HL-60 (cell line): ENCODE measurements at places on chromosomes 11 and 22.

GRCh38 chr22:19607192-19608002 is 83.2 kb upstream of the CLDN5 start:
- no peak for DNase-seq

DNA sequence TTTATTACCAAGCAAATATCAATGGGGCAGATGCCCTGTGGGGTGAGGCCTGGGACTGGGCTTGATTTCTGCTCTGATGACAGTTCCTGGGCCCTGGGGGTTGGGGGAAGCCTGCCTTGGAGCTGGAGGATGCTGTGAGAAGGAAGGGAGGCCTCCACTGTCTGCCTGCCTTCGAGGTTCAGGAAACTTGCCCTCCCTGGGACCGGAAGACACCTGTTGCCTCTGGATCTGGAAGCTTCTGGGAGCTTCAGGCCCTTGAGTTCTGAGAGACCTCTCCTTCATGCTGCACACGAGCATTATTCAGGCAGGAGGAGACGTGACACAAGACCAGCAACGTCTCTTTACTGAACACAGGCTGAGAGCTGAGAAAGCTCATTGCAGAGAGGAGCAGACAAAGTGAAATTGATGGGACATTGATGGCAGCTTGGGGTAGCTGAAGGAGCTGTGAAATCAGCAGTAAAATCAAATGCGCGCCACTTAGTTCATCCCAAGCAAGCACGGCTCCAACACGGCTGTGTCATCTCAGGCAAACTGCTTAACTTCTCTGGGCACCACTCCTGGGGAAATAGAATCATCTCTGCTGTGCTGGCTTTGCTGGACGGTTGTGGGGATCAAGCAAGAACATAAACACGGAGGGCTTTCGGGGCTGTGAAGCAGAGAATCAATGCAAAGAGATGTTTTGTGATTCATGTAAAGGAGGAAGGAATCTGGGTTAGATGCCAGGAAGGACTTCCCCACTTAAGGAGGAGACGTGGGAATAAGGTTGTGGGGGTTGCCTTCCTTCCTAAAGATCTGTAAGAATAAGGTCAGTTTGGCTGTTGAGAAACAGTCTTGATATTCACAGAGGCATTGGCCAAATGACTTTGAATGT is 64.5 kb downstream of the TP53I11 start:
- no peak for DNase-seq

GRCh38 chr11:60282286-60282685 is 1.8 kb downstream of the MS4A4A start:
- no peak for DNase-seq

DNA sequence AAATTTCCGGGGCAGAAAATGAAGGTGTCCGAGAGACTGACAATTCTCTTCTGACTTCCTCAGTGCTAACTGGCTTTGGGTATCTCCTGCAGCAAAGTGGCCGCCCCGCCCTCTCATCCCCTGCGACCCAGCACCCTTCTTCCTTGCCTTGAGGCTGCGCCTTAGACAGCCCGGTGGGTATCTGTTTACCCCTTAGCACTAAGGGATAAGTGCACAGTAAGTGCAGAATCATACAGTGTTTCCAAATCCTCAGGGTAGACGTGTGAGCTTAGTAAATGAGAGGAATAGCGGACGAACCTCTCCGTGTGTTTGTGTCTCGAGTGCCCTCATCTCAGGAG is 368 bp upstream of the CHORDC1 start:
- DNase-seq, result no peak

DNA sequence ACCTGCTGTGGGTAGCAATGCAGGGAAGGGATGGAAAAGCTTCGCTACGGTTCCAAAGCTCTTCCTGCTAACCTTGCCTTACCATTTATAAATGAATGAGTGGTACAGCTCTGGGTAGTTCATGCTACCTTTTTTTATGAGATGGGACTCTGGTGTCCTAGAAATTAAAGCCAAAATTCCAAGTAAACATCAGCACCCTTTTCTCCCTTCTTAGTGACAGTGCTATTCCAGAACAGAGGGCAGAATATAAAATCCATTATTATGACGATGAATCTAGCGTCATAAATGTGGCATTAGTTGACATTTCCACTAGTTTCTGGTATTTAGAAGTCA is 447 bp upstream of the SVIP start:
- no peak for DNase-seq

DNA sequence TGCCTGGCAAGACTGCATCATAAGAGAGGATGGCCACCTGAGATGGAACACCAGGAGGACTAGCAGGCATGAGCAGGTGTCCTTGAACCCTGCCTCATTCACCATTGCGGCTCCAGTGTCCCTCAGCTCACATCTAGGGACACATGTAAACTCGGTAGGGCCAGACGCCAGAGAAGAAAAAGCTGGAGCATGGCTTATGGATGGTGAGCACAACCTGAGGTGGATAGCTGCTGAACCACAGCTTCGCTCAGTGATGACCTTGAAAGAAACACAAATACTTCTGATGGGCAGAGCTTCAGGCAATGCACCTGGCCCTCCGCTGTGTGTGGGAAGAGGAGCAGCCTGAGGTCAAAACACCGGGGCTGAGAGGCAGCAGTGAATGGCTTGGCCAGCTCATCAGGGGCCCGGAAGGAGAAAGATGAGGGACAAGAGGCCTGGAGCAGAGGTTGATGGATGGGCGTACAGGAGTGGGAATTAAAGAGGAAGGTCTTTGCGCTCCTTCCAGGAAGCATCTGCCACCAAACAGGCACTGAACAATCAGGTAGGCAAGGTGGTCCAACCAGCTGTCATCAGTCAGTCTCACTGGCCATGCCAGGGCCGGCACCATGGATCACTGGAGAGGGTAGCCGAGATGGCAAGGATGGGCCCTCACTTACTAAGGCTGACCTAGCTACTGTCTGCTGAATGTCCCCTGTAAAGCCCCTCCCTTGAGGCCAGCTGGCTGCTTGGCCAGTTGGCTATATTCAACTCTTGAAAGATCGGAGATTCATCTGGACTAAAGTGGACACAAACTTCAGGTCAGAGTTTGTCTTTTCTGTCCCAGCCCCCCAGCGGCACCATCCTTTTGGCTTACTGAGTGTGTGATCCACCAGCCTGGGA is 89.7 kb downstream of the MYEOV start:
- DNase-seq, result no peak

- no peak for DNase-seq
Measured at GRCh38 chr22:43886231-43886630, 5.6 kb downstream of the PNPLA5 start.

- DNase-seq, result no peak
Measured at GRCh38 chr11:16242806-16243205, 113.5 kb downstream of the SOX6 start.

DNA sequence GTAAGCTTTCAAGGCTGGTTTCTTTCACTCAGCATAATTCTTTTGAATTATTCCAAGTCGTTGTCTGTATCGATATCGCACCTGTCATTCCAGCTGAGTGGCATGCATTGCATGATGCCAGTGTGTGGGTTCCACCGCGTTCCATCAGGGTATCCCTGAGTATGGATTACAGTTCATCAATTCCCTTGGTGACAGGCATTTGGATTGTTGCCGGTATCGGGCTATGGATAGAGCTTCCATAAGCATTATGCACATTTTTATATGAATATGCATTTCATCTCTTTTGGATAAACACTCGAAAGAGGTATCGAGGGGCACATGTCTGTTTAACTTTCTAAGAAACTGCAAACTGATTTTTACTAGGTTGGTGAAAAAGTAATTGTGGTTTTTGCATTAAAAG is 698.8 kb downstream of the BRD1 start:
- DNase-seq, result no peak

DNA sequence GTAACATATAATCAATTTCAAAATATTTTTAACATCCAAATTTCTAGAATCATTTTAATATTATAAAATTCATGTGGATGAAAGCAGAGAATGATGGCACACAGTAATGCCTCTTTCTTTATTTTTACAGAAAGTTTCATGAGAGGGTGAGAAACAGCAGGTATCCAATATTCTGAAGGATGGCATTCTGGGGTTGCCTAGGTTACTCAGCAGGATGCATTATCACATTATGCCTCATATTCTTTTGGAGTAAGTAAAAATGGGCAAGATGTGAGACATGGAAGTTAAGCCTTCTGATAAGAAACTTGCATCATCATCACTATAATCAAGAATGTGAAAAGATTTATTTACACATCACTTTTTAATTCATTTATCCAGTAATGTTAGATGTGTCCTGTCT is 148.7 kb upstream of the PGR start:
- DNase-seq, result no peak

DNA sequence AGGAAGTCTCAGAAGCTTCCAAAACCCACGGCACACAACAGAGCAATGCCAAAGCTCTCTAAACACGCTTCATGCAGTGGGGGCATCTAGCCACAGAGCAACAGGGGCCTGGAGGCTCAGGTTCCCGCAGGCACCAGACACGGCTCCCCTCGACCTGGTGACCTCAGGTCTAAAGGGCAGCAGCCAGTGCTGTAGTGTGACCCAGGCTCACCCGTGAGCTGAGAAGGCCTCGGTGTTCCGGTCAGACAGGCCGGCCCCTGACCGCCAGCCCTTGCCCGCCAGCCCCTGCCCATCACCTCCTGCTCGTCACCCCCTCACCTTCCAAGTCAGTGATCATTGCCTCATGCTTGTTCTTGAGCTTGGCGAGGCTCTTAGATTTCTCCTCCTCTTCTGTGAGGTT is 45.7 kb downstream of the APOL1 start:
- DNase-seq, result no peak

GRCh38 chr22:31879585-31879984 is 64.8 kb upstream of the YWHAH start:
- no peak for DNase-seq

- DNase-seq, result no peak
Measured at GRCh38 chr11:17603056-17603825, 56.2 kb downstream of the OTOG start.

GRCh38 chr11:7154881-7155361 is 66.1 kb downstream of the RBMXL2 start:
- DNase-seq, result no peak

- no peak for DNase-seq
Measured at GRCh38 chr11:37951996-37952395, 1354.0 kb upstream of the RAG2 start.

DNA sequence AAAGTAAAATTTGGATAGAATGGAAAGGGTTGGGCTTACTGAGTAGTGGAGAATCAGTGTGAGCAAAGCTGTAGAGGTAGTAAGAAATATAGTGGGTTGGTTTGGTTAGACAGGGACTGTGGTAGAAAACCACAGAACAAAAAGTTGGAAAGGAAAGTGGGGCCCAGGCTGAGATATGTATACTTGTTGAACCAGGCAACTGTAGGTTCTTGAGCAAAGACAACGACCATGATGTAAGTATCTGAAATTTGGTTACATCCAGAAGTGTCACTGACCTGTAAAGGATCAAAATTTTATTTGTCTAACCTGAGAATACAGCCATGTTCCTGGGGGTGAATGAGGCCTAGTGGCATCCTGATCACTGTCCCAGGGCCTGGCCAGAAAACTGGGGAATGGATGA is 114.1 kb downstream of the STIM1 start:
- DNase-seq, result no peak
